ENCODE measurements at places on chromosomes 12 and 14.

- DNase-seq = no peak
These were observed 163.1 kb downstream of the GCH1 start for GRCh38 chr14:54739514-54739913.

DNA sequence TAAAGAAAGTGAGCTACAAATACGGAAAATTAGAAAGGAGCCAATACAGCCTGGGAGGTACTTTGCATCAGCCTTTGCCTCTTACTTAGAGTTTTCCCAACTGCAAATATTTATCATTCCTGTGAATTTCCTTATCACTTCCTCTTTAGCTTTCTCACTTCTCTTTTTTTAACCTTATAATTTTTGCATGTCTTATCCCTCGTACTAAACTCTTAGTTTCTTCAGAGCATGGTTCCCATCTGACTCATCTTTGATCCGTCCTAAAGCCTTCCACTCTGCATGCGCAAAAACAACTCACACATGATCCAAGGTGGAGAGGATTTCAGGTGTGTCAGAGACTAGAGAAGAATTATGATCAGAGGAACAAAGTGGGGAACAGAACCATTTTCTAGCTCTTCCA lies 9.6 kb upstream of the SNAPC1 start:
- DNase-seq = peak; percentile 59

DNA sequence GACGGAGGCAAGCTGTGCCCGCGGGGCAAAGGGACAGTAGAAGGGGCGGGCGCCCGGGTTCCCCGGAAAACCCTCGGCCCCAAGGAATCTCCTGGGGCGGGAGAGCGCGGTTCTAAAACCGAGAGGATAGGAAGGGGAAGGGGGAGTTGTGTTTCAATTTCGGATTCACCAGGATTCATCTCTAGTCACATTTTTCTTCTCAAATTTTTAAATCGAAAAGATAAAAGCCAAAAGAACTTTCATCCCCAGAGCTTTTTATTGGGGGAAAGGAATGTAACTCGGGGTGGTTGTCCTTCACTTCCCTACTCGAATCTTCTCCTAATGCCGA lies 1.4 kb downstream of the BMP4 start:
- DNase-seq = no peak

- peak; percentile 68 for DNase-seq
These were observed 7.9 kb downstream of the SETD1B start for GRCh38 chr12:121811434-121812319.

DNA sequence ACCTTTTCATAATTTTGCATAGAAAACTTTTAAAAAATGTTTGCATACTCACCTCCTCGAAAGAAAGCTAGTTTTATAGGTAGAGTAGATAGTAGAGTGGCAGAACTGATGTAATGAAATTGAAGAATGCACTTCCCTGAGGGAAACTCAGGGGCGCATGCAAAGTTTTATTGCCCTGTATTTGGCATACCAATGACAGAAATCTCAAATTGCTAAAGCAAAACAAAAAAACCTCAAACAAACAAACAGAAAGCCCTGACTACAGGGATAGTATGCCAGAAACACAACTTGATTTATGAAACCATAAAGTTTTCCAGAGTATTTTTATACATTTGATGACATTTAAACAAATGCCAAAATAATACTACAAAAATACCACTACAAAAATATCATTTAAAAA lies 1.8 kb downstream of the RASSF9 start:
- no peak for DNase-seq

GRCh38 chr14:106490442-106490841 lies 964.1 kb downstream of the TMEM121 start:
- no peak for DNase-seq

DNA sequence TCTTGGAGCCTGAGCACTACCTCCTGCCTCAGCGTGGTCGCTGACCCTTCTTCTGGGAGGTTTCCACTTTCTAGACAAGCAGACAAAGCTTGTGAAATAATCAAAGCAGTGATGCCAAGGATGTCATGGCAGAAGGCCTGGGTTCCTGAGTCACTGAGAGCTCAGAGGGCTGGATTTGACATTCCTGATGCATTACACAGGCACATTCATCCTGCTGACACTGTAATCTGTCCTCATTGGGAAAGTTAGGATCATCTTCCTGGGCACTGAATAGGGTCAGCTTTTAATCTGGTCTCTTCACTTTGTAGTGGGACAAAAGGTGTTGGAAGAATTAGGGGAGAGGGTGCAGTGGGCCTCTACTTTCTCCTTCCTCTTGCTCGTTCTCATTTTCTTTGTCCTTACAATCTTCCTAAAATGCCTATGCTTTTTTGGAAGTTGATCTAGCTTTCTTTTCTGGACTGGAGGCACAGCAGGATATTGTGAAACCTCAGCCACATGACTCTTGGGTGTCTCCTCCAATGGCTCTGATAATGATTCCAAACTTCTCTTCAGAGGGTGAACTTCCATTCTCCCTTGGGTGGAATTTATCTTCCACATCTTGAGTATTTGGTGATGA lies 29.6 kb downstream of the EEA1 start:
- DNase-seq = peak; percentile 99

- DNase-seq = peak; percentile 15
These were observed 272.6 kb downstream of the FOXG1 start for GRCh38 chr14:29039171-29039570.

GRCh38 chr14:36217732-36218131 lies 41.2 kb upstream of the PTCSC3 start:
- no peak for DNase-seq

GRCh38 chr14:23101986-23102625 lies 2.7 kb downstream of the CIROP start:
- no peak for DNase-seq

GRCh38 chr14:90336985-90337384 lies 5.2 kb upstream of the NRDE2 start:
- no peak for DNase-seq

- no peak for DNase-seq
These were observed 23.5 kb downstream of the OTUB2 start for GRCh38 chr14:94049625-94050023.

GRCh38 chr14:77041881-77042545 lies 13.5 kb upstream of the IRF2BPL start:
- peak; percentile 97 for DNase-seq

DNA sequence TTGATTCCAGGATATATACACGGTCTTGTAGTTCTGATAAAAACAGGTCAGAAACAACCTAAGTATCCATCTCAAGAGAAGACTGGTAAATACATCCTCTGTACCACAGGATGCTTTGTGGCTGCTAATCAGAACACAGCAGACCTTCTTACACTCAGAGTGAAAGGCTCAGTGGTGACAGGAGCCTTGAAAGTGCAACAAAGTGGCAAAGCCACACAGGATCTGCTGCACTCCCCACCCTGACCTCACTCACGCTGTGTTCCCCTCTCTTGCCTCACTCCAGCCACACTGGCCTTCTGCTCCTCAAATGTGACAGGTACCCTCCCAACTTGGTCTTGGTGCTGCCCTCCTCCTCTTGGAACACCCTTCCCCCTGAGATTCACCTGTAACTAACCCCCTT lies 98.1 kb upstream of the GRIP1 start:
- no peak for DNase-seq

DNA sequence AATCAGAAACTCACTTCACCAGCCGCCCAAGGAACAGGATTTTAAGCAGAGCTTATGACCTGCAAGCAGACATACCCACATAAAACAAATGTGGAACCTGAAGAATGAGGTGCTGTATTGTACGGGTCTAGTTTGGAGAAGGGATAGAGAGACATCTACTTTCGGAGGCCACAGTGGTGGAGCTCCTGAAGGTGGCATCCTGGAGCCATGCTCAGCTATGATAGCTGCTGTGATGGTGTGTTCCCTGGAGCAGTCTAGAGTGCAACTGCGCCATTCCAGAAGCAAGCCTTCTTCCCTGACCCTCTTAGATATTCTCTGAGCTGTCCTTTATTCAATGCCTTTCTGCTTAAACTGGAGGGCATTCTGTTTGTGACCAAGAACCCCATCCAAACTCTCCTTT lies 402.6 kb downstream of the FUT8 start:
- no peak for DNase-seq

- DNase-seq = no peak
These were observed 19.2 kb downstream of the OAS2 start for GRCh38 chr12:112997506-112997905.

- no peak for DNase-seq
These were observed 20.5 kb downstream of the SLC11A2 start for GRCh38 chr12:51005671-51006070.

- peak; percentile 10 for DNase-seq
These were observed 51.4 kb downstream of the GRIP1 start for GRCh38 chr12:66627270-66627987.

- DNase-seq = no peak
These were observed 280.5 kb downstream of the VRK1 start for GRCh38 chr14:97077687-97078086.

GRCh38 chr12:70353780-70354660 lies 12.1 kb upstream of the KCNMB4 start:
- DNase-seq = no peak

DNA sequence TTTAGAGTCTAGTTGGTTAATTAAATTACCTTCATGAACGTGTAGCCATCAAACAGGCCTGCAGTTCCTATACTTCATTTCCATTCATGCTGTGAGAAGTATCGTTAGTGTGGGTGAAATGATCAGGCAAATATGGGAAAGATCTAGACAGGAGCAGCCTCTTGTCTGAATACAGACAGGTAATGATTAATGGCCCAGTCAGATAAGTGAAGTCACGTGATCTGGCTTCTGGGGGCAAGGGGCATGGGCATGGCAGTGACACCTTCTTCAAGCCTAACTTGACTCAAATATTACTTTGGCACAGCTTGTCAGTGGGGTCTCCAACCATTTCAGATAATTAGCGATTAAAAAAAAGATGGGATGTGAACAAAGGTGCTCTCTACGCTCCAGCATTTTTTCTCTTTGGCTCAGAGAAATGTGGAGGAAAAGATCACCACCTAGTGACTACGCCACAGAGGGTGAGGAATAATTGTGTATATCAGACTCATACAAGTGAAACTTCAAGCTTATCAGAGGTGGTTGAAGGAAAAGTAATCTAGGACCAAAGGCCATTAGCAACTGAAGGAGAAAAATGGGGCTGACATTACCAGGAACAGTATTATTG lies 17.8 kb downstream of the GUCY2C start:
- DNase-seq = no peak

- DNase-seq = no peak
These were observed 68.2 kb downstream of the KSR2 start for GRCh38 chr12:117900561-117900960.

GRCh38 chr12:104054681-104055346 lies 4.8 kb upstream of the GLT8D2 start:
- DNase-seq = no peak

DNA sequence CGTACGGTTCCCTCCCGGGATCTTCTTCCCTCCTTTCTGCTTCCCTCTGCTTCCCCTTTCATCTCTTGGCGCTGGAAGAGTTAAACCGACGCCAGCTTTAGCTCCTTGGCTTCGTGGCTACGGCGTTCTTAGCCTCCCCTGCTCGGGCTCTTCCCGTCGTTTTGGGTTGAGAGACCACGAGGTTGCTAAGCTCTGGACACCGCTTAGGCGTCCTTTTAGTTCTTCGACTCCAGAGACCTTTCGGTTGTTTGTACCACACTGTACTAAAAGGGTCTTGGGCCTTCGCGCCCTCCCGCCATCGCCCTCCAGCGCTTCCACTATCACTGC lies 545 bp downstream of the CPSF2 start:
- DNase-seq = peak; percentile 28

GRCh38 chr12:53996240-53997203 lies 3.4 kb upstream of the HOXC9 start:
- DNase-seq = no peak

- no peak for DNase-seq
These were observed 20.5 kb downstream of the WBP11 start for GRCh38 chr12:14782756-14783155.

DNA sequence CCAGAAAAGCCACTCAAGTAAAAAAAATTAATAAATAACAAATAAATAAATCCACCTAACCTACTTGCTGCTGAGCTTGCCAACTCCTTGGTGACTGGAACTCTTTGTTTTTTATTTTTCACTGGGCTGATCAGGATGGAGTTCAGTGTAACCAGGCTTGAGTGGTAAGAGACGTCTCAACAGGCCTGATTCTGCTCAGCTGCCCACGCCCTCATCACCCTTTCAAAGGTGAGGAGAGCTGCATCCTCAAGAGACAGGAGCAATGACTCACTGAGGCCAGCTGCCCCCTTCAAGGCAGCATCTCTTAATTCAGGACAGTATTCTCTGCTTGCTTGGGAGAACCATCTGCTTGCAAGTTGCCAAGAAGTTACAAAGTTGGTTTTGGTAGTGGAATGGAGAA lies 111.9 kb upstream of the CPM start:
- no peak for DNase-seq

- DNase-seq = no peak
These were observed 19.0 kb downstream of the ZDHHC22 start for GRCh38 chr14:77122526-77123125.

GRCh38 chr12:132588821-132589669 lies 21.3 kb downstream of the LRCOL1 start:
- DNase-seq = no peak

- DNase-seq = peak; percentile 33
These were observed 69.2 kb downstream of the SLC25A47 start for GRCh38 chr14:100392356-100392755.

- DNase-seq = peak; percentile 24
These were observed 21.6 kb upstream of the TMEM229B start for GRCh38 chr14:67510121-67510520.

DNA sequence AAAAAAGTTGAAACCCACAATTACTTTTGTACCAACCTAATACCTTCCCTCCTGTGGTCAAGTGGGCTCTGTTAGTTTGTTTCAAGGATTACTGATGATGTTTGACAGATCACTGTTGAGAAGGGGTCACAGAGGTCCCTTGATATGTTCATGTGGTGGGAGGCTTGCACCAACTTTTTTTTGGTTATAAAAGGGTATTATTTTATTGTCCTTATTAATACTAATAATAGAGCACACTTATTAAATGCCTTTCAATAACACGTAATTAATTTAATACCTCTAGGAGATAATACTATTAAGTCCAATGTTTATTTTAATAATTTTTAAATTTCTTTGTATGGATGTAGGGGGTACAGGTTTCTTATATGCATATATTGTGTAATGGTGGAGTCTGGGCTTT lies 4.4 kb downstream of the UBE3B start:
- no peak for DNase-seq

- no peak for DNase-seq
These were observed 685.3 kb downstream of the TRHDE start for GRCh38 chr12:72957454-72957853.

GRCh38 chr14:35352274-35353233 lies 52.0 kb downstream of the NFKBIA start:
- no peak for DNase-seq
